ENCODE measurements at places on chromosomes 1 and 21. TPM values are rescaled to one million over a fixed set of nuclear protein-coding genes. Genes with fewer than 3 reads are reported as not detected.

SYNC gene
- 1.3 TPM for total RNA-seq

PLA2G4A gene
- total RNA-seq, result 8.6 TPM

DNA sequence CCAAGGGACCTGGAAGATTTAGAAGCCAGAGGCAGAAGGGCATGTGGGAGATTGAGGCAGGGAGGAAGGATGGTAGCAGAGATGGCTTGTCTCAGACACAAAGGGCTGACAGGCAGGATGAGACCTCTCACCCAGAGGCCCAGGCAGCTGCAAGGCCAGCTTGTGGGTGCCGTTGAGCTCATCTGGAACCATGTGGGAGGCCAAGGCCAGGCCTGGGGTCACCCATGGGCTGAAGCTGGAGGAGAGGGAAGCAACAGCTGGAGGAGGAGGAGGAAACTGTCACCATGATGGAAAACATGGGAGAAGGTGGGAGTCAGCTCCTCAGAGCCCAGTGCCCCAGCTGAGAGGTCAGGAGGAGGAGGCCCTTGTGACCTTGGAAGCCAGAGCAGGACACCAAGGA, 6.4 kb downstream of the CRABP2 start:
- no peak for DNase-seq

MROH7 gene
- 1.1 TPM for total RNA-seq

- no peak for DNase-seq
Measured at GRCh38 chr1:159121526-159121925, 45.0 kb upstream of the AIM2 start.

GRCh38 chr1:160325252-160325651, 17.8 kb downstream of the COPA start:
- DNase-seq, result no peak

- no peak for DNase-seq
Measured at GRCh38 chr1:7405844-7406500, 365.1 kb upstream of the VAMP3 start.

- no peak for DNase-seq
Measured at GRCh38 chr1:30331415-30332065, 391.8 kb downstream of the MATN1 start.

All from HCT116 (cell line).